ENCODE measurements at places on chromosomes 2 and 18.

GRCh38 chr2:96124406-96125265 lies 8.3 kb upstream of the ADRA2B start:
- no peak for DNase-seq

DNA sequence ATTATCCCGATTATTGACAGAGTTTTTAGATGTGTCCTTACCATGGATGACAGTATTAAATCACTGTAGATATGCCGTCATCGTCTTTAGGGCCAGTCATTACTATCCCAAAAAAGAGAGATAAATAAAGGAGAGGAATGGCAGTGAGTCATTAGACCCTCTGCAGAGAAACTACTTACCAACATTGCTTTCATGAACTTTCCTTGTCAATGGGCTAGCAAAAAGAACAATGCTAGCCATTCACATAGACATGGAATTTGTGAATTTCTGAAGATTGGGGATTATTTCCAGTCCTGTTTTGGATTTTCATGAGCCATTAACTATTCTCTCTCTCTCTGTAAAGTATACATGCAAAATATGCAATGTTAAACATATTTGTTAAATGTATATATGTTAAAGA lies 319.4 kb upstream of the FANCL start:
- DNase-seq = no peak

DNA sequence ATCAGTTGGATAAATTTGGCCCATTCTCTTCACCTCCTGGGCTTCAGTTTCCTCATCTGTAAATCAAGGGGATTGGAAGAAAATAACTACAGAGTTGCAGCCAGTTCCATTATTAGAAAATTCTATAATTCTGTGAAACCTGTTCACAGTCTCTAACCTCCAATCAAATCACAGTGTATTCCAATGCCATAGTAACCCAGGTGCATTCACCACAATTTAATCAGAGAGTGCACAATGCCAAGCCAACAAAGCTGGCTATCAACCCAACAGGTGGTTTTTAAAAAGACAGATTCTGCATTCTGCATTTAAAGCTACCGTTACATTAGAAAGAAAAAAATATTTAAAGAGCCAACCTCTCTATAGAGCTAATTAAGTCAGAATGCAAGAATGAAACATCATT lies 308.6 kb downstream of the RNF144A start:
- DNase-seq = no peak

- DNase-seq = no peak
These were observed 17.8 kb downstream of the TRAK2 start for GRCh38 chr2:201433394-201433995.
